ENCODE measurements at places on chromosomes 1 and 21.

DNA sequence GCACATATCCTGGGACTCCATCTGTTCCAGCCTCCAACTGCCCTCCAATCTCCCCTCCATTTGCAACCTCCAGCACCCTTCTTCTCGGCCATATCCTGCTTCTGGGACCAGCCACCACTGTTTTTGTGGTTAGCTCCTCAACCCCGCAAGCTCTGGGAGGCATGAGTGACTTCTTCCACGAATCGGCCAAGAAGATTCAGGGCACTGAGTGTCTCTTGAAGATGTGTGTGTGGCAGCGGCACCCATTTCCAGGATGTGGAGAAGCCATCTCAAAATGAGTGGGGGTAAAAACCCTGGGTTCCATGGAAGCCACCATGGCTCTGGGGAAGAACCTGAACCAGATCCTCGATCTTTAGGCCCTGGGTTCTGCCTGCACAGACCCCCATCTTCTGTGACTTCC is 194.6 kb downstream of the SLC45A1 start:
- DNase-seq = no peak

DNA sequence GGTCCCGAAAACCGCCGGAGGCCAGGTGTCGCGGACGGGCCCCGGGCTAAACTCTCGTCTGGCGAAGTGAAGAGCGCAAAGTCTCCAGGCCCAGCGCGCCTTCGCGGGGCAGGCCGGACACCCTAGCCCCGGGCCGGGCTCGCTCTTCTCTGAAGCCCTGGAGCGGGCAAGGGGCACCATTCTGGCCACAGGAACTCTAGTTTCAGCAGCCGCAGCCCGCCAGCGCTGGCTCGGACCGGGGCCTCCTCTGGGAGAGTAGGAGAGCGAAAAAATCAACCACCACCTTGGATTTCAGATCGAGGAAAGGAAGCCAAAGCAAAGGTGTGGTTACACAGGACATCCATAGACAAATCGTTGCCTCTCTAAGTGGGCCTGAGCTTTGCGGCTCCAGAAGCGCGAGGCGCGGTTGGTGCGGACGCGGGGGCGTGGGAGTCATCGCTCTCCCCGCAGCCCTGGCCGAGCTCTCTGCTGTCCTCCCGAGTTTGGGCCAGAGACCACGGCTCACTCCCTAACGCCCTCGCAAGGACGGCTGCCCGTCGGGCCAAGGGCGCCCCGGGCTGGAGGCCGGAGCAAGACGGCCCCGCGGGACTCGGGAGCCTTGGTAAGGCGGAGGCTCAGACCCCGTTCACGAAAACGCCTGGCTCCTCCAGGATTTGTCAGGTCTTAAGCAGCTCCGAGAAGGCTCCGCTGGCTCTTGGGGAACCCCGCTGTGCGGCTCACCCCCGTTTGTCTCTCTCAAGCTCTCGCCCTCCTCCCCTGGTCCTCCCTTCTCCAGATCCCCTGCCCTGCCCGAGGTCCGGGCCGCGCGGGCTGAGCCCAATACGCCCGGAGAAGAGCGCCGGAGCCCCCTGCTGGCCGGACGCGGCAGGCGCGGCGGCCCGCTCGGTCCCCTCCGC is 132.9 kb upstream of the DPYD start:
- DNase-seq = peak; percentile 69

DNA sequence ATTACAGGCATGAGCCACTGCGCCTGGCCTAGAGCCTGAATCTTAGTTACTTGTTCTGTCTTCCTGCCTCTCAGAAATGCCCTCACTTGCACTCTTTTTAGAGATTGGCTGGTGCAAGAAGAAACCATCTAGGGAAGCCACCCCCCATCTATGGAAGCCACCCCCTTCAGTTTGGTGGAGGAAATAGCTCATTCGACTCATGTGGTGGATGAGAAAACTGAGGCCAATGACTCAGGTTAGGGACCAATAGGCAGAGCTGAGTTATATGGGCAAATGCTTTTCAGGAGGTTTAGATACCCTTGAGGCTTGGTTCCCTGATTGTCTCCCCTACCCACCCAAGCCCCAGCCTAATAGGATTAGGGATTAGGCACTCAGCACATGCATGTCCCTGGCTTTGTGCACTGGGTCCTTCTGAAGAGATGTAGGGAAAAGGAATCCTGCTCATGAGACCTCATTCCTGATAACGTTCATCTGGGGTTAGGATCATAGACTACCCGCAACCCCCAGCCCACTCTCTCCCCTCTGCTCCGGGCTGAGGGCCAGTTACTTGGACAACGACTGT is 77.1 kb downstream of the PAX7 start:
- no peak for DNase-seq

GRCh38 chr1:37946703-37947360 is at the start of gene INPP5B:
TSS of gene INPP5B (minus strand) at chr1:37947053. CDS start at chr1:37946308, 745 bp downstream.
- no peak for DNase-seq

DNA sequence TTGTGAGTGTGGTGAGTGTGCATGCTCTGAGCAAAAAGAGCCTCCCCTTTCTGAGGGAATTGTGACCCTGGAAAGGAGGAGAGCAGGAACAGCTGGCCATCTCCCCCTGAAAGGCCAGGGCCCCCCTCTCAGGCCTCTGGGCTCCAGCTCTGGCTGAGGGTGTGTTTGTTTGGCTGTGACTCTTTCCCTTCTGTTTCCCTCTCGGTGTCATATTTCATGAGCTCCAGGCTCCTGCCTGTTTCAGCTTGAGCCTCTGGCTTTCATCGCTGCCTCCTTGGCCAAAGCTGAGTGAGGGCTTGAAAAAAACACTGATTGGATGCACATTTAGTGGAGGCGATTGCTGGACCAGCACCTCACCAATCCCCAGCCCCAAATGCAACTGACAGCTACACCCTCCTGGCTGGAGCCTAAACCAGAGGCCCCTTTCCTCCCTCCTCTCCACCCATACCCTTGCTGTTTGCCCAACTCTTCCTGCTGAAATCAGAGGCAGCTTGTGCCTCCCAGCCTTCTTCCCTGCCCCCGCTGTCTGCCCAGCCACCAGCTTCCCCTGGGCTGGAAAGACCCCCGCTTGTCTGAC is 64.1 kb downstream of the DDR2 start:
- DNase-seq = peak; percentile 81
